ENCODE measurements at places on chromosomes 11 and 22.
A peak's percentile ranks its signal among the peaks of the same experiment; 100 is the strongest.

DNA sequence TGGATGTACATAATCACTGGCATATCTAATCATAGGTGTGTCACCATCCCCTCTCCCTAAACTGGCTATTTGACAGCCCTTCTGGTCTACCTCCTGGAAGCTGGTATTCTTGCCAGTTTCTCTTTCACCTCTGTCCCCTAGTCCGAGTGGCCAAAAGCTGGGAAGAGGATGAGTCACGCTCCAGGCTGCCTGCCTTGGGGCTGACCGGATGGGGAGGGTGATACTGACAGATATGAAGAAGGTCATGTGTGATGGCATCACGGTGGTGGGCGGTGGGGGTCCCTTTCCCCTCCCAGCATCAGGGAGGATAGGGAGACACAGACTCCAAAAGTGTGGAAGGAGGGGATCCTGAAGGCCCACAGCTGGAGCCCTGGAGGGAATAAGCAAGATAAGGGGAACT lies 4.8 kb downstream of the OAF start:
- DNase-seq = no peak

DNA sequence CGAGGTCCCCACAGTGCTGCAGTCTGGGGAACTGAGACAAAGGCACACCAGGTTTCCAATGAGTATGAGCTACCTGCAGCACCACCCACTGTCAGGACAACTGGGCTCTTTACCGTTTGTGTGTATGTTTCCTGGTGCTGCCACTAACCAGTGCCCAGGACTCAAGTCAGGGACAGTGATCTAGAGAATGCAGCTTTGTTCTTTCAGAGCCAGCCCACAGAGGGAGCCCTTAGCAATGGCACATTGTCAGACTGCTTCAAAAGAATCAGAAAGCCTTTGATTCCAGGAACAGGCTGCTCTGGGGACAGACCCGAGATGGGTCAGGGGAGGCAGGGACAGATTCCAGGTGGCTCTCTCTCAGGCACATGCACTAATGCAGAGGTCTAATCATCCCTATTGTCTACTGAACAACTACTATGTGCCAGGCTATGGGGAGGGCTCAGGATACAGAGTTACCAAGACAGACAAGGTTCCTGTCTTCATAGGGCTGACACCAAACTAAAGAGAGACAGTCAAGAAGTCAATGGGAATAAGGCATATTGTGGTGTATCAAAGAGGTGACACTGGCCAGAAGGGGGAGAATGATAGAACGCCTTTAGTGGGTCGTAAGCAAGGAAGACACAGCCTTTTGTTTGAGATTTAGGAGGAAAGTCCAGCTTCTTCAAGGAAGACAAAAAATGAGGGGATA lies 103.7 kb downstream of the VPREB1 start:
- no peak for DNase-seq

GRCh38 chr11:47056261-47056915 lies 119.8 kb downstream of the CSTPP1 start:
- DNase-seq = no peak

- no peak for DNase-seq
Observed at GRCh38 chr22:44020981-44021380, 3.1 kb upstream of the PARVB start.

- DNase-seq = no peak
Observed at GRCh38 chr22:34847072-34847471, 218.9 kb upstream of the ISX start.

- peak; percentile 64 for DNase-seq
Observed at GRCh38 chr11:35077709-35078469, 61.1 kb upstream of the CD44 start.

GRCh38 chr11:61075891-61076290 lies 26.4 kb upstream of the CD5 start:
- peak; percentile 33 for DNase-seq

GRCh38 chr22:46573781-46574437 lies 36.5 kb upstream of the CELSR1 start:
- DNase-seq = no peak

DNA sequence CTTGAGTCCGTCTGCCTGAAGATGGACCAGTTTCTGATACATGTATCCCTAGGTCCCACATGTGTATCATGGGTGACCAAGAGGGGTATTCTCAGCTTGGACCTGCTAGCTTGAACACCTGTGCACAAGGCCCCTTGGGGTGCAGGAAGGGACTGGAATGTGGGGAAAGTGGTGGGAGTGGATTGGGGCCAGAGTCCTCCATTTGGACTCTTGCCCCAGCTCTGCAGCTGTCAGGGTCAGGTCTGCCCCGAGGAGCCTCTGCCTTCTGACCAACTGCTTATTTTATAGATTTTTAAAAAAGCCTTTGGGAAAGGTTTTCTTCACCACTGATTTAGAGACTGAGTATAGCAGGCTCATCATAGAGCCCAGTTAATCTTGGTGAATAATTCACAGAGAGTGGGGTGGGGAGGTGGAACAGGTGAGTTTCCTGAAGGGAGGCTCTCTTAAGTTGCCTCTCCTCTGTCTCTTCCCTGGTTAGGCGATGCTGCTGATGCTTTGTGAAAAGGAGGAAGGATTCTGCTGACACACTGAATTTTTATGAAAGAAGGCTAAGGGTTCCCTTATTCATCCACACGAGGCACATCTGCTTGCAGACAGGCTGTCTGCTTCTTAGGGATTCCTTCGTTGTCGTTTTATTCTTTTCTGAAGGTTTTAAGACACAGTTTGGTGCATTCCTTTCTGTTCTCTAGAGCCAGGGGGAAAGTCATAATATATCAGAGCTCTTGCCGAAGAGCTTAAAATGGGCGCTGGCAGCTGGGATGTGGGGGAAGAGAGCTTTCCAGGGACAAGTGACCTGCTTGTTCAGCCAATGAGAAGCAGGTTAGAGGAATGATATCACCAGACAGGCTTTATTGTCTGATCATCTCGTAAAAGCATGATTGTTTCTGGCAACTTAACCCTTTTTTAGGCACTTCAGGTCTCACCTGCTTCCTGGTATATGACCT lies 19.9 kb downstream of the TRIM44 start:
- no peak for DNase-seq

- peak; percentile 3 for DNase-seq
Observed at GRCh38 chr11:30635401-30635989, 49.3 kb upstream of the MPPED2 start.

Measured in CD4-positive, alpha-beta T cell treated with Interleukin-17A for 4 hours (primary cell).